Neural progenitor cell (in vitro differentiated cells): ENCODE measurements at places on chromosomes 13 and 19. TPM values are rescaled to one million over a fixed set of nuclear protein-coding genes. Genes with fewer than 3 reads are reported as not detected.
A peak's percentile ranks its signal among the peaks of the same experiment; 100 is the strongest.

GRCh38 chr13:101267656-101268055, 148.7 kb downstream of the NALCN start:
- no peaks in the 10 kb centered on the region for H3K27me3 ChIP-seq
- no peak overlapping the region for H3K27ac ChIP-seq
- no peak overlapping the region for H3K4me3 ChIP-seq

DNA sequence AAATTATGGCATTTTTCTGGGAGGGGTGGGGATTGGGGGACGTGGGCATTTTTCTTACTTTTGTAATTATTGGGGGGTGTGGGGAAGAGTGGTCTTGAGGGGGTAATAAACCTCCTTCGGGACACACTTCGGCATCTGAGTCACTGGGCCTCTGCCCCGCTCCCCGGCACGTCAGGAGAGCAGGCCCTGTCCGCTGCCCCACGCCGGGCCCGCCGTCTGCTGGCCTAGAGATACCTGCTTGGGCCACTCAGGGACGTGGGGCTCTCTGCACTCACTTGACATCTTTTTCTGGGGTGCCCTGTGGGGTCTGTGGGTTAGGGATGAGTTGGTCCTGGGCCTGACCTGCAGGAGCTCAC, 3.5 kb upstream of the FTL start:
- no peaks in the 10 kb centered on the region for H3K27me3 ChIP-seq
- no peak overlapping the region for H3K4me3 ChIP-seq
- H3K27ac ChIP-seq: peak overlapping the region; percentile 85
- DNase-seq: no peak
- H3K4me1 ChIP-seq: peaks cover 24% of the 10 kb centered on the region
- peaks cover 8% of the 10 kb centered on the region for H3K36me3 ChIP-seq

DNA sequence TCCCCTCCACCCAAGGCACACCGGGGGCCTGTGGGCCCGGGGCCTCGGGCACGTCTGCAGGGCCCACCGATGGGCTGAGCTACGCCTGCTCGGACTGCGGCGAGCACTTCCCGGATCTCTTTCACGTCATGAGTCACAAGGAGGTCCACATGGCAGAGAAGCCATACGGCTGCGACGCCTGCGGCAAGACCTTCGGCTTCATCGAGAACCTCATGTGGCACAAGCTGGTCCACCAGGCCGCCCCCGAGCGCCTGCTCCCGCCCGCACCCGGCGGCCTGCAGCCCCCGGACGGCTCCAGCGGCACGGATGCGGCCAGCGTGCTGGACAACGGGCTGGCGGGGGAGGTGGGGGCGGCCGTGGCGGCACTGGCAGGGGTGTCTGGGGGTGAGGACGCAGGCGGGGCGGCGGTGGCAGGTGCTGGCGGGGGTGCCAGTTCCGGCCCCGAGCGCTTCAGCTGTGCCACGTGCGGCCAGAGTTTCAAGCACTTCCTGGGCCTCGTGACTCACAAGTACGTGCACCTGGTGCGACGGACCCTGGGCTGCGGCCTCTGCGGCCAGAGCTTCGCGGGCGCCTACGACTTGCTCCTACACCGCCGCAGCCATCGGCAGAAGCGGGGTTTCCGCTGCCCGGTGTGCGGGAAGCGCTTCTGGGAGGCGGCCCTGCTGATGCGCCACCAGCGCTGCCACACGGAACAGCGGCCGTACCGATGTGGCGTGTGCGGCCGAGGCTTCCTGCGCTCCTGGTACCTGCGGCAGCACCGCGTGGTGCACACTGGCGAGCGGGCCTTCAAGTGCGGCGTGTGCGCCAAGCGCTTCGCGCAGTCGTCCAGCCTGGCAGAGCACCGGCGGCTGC, 8.6 kb downstream of the ZNF784 start:
- H3K36me3 ChIP-seq: no peaks in the 10 kb centered on the region
- H3K4me3 ChIP-seq: no peak overlapping the region
- no peaks in the 10 kb centered on the region for H3K4me1 ChIP-seq
- no peak overlapping the region for H3K27ac ChIP-seq
- H3K27me3 ChIP-seq: no peaks in the 10 kb centered on the region
- no peak for DNase-seq

- no peaks in the 10 kb centered on the region for H3K4me1 ChIP-seq
- H3K36me3 ChIP-seq: no peaks in the 10 kb centered on the region
- no peak for DNase-seq
- H3K27ac ChIP-seq: no peak overlapping the region
- H3K27me3 ChIP-seq: no peaks in the 10 kb centered on the region
Observed at GRCh38 chr13:90552702-90553101, 794.8 kb upstream of the MIR17HG start.

GRCh38 chr19:11942008-11942842, 17.3 kb downstream of the ZNF700 start:
- no peak for DNase-seq
- no peak overlapping the region for H3K4me3 ChIP-seq
- H3K36me3 ChIP-seq: peaks cover 5% of the 10 kb centered on the region
- no peaks in the 10 kb centered on the region for H3K4me1 ChIP-seq
- H3K27ac ChIP-seq: no peak overlapping the region
- no peaks in the 10 kb centered on the region for H3K27me3 ChIP-seq

DNA sequence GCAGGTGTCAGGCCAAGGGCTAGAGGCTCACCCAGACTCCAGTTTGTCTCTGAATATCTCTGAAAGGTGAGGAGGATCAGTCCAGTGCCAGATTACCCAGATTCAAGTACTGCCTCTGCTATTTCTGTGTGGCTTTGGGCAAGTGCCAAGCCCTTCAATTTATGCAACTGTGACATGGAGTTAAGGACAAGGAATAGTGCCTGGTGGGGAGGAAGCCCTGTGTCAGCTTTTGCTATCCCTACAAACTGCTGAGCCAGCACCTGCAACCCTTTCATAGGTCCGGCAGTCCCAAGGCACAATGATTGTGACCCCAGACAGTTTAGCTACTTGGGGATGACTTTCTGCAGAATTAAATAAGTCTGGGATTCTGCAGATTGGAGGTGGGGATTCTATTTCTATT, 123.0 kb downstream of the KL start:
- H3K27me3 ChIP-seq: no peaks in the 10 kb centered on the region
- H3K4me3 ChIP-seq: no peak overlapping the region
- no peak overlapping the region for H3K27ac ChIP-seq
- no peaks in the 10 kb centered on the region for H3K36me3 ChIP-seq

DNA sequence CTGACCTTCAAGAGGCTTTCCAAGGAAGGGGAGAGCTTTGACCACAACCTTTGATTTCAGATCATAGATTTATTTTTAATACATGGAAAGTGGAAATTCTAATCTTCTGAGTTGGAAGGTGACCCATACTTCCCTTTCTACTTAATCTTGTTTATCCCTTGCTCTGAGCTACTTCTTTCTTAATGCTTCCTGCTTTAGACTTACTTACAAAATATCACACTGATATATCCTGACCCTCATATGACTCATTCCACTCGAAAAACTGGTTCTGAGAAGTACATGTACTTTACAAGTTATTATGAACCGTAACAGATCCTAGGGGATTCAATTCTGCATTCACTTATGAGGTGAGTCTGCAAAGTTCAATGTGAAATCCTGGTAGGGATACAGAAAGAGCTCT, 76.2 kb upstream of the IRS2 start:
- H3K27me3 ChIP-seq: no peaks in the 10 kb centered on the region
- no peaks in the 10 kb centered on the region for H3K4me1 ChIP-seq
- DNase-seq: no peak
- no peak overlapping the region for H3K4me3 ChIP-seq
- no peaks in the 10 kb centered on the region for H3K36me3 ChIP-seq

DNA sequence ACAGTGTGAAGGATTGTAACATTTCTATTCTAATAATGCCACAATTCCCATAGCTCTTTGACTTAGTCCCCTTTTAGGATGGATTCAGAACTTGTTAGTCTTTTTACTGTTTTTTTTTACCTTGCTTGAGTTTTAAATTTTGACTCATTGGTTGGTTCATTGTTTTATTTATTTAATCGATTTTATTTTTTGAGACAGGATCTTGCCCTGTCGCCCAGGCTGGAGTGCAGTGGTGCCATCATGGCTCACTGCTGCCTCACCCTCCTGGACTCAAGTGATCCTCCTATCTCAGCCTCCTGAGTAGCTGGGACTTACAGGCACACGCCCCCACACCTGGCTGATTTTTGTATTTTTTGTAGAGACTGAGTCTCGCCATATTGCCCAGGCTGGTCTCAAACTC, 5.1 kb upstream of the RNF113B start:
- H3K4me3 ChIP-seq: no peak overlapping the region
- H3K27ac ChIP-seq: no peak overlapping the region
- H3K27me3 ChIP-seq: no peaks in the 10 kb centered on the region
- H3K36me3 ChIP-seq: no peaks in the 10 kb centered on the region

- H3K4me1 ChIP-seq: no peaks in the 10 kb centered on the region
- H3K36me3 ChIP-seq: no peaks in the 10 kb centered on the region
- no peaks in the 10 kb centered on the region for H3K27me3 ChIP-seq
- DNase-seq: no peak
- no peak overlapping the region for H3K4me3 ChIP-seq
- no peak overlapping the region for H3K27ac ChIP-seq
Observed at GRCh38 chr13:75366380-75367280, 115.3 kb downstream of the TBC1D4 start.

DNA sequence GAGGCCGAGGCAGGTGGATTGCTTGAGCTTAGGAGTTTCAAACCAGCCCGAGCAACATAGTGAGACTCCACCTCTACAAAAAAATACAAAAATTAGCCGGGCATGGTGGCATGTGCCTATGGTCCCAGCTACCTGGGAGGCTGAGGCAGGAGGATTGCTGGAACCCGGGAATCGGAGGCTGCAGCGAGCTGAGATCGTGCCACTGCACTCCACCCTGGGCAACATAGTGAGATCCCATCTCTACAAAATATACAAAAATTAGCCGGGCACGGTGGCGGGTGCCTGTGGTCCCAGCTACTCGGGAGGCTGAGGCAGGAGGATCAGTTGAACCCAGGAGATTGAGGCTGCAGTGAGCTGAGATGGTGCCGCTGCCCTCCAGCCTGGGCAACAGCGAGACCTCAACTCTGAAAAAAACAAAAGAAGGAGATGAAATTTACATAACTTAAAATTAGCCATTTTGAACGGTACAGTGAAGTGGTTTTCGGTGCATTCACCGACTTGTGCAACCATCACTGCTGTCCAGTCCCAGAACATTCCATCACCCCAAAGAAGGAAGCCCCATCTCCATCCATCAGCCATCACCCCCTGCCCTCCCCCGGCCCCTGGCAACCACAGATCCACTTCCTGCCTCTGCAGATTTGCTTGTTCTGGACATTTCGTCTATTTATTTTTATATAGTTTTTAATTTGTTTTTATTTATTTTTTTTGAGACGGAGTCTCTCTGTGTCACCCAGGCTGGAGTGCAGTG, 1.6 kb upstream of the AZU1 start:
- no peaks in the 10 kb centered on the region for H3K36me3 ChIP-seq
- no peak for DNase-seq
- no peak overlapping the region for H3K4me3 ChIP-seq
- H3K4me1 ChIP-seq: peaks cover 16% of the 10 kb centered on the region

DNA sequence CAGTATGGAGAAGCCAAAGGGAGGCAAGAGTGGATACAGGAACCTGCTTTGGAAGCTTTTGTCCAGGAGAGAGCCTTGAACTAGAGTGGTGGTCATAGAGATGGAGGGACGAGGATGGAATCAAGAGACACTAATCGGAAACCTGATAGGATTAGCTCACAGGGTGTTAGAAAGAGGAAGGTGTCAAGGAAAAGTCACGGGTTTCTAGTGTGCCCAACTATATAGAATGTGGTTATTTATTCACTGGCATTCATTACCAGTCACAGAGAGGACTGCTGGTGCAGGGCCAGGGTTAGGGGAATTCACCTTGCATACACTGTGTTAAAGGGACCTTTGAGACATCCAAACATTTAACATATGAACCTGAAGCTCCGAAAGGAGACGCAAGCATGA, 43.4 kb upstream of the URAD start:
- DNase-seq: no peak
- H3K4me3 ChIP-seq: no peak overlapping the region
- no peaks in the 10 kb centered on the region for H3K27me3 ChIP-seq
- H3K27ac ChIP-seq: no peak overlapping the region
- no peaks in the 10 kb centered on the region for H3K36me3 ChIP-seq

DNA sequence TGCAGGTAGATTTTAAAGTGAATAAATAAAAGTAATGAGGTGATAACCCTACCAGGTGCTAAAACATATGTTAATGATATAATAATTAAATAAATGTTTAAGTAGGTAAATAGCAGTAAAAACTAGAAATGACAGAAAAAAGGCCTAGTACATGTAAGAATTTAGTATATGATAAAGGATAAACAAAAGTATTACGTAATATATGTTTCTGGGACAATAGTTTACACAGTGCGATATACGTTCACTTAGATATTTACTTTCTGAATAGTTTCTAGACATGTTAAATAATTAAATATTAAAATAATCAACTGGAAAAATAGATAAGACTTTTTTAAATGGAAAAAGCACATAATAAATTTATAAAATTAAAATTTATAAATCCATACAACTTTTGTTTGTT, 340.9 kb downstream of the LIG4 start:
- DNase-seq: no peak
- H3K36me3 ChIP-seq: no peaks in the 10 kb centered on the region
- H3K4me1 ChIP-seq: peaks cover 3% of the 10 kb centered on the region
- H3K27ac ChIP-seq: no peak overlapping the region

DNA sequence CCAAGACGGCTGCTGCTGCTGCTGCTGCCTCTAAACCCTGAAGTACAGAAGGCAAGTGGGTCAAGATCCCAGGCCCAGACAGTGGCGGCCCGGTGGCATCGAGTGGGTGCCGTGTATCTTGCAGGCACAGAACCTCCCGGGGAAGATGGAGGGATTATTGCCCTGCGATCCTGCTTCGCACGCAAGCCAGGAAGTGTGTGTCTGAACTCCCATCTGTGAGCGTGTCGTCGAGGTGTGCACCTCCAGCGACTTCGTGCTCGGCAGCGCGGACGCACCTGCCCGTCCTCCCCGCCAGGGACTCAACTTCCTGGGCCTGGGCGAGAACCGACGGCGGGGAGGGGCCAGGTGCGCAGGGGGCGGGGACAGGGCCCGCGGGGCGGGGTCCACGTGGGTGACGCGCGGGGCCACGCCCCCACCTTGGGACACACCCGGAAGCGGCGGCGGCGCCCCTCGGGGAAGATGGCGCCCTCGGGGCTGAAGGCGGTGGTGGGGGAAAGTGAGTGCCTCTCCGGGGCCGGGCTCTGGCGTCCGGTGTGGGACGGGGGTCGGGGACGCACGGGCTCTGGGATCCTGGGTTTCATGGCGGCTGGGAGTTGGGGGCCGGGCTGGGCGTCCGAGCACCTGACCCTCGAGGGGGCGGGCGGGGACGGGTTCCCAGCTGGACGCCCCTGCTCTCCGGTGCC, at the start of gene STXBP2:
Gene STXBP2, plus strand, starts transcription at position 420 of the 683 bp plus-strand sequence. Its CDS starts 40 bp downstream, at position 460.
- no peaks in the 10 kb centered on the region for H3K4me1 ChIP-seq
- H3K4me3 ChIP-seq: peak within 1 kb of the TSS; percentile 63
- no peak within 1 kb of the TSS for H3K27ac ChIP-seq
- H3K27me3 ChIP-seq: peaks cover 26% of the 10 kb centered on the region
- peak; percentile 89 for DNase-seq
- H3K36me3 ChIP-seq: no peaks in the 10 kb centered on the region

SHD gene
- 0.34 TPM in 1 of 2 replicates, not detected in the other for total RNA-seq

RNF225 gene
- total RNA-seq: 0.62 TPM in 1 of 2 replicates, not detected in the other

CCDC106 gene
- 7.6 and 24.9 TPM in 2 replicates for total RNA-seq

ZNF296 gene
- total RNA-seq: 0.53 TPM in 1 of 2 replicates, not detected in the other

SPRED3 gene
- 0.99 and 4.6 TPM in 2 replicates for total RNA-seq

CDX2 gene
- total RNA-seq: not detected in 2 replicates

WTIP gene
- total RNA-seq: 28.2 and 35.4 TPM in 2 replicates
